ENCODE measurements at places on chromosomes 6 and 20.

DNA sequence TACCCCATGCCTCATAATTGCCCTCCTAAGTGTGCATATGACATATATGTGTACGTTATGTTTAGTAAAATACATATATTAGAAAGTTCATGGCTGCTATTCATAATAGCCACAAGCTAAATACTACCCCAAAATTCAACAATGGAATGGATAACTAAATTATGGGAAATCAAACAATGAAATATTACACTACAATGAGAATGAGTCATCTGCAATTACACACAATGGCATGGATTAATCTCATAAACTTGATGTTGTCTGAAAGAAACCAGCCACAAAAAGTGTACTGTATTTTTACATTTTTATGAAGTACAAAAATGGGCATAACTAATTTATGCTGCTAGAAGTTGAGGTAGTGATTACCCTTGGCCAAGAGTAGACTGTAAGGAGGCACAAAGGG is 477.0 kb downstream of the HAO1 start:
- no peak for DNase-seq

DNA sequence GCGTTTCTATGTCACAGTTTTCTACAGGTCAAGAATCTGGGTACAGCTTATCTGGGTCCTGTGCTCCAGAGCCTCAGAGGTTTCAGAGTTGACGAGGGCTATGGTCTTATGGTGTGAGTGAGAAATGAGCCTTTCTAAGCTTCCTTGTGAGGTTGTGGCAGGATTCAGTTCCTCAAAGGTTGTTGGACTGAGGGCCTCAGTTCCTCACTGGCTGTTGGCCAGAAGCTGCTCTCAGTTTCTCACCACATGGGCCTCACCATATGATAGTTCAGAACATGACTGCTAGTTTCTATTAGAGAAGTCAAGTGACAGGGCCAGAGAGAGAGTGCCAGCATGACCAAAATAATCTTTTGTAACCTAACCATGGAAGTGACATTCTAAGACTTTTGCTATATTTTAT is 96.1 kb downstream of the NUS1 start:
- peak; percentile 69 for DNase-seq

DNA sequence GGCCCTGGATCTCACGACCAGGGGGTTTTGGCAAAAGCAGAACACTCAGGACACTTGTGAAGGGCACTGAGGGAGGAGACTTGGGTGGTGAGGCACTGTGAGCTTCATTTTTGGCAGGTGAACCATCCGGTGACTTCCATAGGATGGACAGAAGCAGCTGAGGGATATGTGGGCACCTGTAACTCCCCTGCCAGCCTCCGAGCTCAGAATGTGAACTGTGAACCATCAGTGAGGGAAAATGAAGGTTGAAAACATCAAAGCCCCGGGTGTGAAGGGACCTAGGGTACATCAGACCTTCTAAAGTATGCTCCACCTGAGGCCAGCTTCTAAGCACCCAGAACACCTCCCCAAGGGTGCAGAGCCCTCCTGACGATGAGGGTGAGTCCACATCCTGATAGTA is 53.2 kb downstream of the FAXC start:
- no peak for DNase-seq

GRCh38 chr6:17466707-17467106 is 73.3 kb downstream of the CAP2 start:
- no peak for DNase-seq

DNA sequence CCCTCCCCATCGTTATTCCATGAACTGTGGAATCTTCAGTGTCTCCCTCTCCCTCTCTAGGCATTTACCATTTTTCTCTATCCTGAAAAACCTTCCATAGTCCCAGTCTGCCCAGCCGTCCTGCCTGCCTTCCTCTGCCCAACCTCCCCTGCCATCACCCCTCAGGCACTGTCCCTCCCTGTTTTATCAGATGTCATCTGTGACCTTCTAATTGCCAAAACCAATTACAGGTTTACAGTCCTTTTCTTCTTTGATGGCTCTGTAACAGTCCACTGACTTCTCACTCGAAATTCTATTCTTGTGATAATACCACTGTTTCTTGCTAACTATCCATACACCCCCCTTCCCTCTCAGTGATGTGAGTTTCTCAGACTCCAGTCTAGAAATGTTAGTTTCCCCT is 2.3 kb upstream of the SLC23A2 start:
- no peak for DNase-seq

DNA sequence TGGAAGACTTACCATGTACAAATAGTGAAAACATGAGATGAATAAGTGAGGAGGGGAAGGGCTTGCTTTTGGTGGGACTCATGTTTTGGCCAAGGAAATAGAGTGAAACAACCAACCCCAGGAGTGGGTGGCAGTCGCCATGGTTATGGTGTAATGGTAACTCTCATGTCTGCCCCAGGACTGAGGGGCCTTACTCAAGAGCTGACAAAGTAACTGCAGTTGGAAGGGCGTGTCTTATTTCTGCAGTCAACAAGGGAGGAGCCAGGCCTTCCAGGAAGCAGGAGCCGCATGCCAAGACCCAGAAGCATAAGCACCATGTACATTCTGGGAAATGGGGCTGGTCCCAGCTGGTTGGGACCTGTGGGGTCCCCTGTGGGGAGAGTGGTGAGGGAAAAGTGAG is 108.5 kb downstream of the UNC5CL start:
- no peak for DNase-seq

GRCh38 chr20:21048841-21049273 is 57.3 kb downstream of the LINC00237 start:
- DNase-seq = peak; percentile 50

DNA sequence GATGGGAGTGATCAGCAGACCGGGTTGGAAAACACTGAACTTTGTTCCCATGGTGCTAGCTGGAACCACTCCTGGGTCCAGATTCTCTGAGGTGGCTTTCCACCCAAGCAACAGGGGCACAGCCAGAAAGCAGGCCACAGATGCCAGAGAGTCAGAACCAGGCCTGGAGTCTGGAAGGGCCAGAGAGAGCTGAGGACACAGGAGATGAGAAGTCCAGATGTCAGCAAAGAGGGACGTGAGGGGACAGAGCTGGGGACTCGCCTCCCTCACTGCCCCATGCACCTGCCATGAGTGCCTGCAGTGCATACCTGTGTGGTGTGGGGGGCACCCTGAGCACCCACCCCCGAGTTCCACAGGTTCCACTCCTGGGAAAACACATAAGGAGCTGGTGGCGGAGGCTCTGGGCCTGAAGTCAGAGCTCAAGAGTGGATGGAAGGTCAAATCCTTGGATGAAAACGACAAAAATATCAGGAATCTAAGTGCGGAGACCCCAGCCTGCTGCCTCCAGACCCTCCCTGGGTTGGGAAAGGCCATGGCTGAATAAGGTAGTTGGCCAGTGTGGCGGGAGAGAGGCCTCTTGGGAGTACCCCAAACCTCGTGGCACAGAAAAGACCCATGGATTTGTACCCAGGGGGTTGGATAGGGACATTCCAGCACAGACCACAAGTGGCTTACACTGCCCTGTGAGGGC is 224.2 kb downstream of the SYNDIG1 start:
- DNase-seq = no peak

DNA sequence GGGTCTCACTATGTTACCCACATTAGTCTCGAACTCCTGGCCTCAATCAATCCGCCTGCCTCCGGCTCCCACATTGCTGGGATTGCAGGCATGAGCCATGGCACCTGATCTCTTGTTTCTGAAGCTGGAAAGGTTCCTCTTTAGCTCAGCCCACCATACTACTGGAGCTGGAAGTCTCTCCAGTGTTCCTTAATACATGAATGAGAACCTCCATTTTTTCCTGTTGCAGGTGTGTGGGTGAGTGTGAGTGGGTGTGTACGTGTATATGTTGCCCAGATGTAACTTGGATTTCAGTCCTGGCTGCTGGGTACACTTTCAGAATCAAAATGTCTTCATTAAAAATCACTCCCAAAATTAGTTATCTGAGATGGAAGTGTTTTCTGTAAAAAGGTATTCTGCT is 11.1 kb downstream of the PNPLA1 start:
- peak; percentile 41 for DNase-seq

GRCh38 chr6:27547157-27548075 is 74.5 kb upstream of the ZNF184 start:
- peak; percentile 55 for DNase-seq

- no peak for DNase-seq
Observed at GRCh38 chr20:32945710-32946221, 58.5 kb downstream of the SUN5 start.

DNA sequence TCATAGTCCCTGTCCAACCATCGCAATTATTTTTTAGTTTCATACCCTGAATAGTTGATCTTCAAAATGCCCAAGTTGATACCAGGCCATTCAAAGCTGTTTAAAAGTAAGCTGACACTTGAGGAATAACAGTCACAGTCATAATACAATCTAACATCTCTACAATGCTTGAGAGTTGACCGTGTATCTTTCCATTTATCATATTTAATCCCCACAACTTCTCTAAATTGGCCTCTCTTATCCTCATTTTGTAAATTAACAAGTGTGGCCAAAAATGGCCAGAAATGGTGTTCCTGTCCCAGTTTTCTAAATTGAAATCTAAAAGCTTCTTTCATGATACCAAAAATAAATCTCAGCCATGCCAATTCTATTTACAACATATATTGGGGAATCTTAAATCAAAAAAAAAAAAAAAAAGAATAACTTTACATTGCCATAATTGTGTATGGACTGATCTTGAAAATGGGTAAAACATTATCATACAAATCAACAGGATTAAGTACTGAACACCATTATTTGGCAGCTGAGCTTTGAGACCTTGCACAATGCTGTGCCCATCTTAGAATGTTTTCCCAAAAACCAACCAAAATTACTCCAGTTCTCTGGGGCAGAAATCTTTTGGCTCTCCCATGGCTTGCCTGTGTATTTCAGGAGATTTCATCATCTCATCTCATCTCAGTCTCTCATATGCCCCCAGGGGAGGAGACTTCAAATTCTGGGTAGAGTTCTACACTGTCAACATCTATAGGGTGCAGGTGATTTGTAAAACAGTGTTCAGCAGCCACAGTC is 448.7 kb upstream of the JARID2 start:
- no peak for DNase-seq

GRCh38 chr6:38719358-38719757 is 4.2 kb downstream of the DNAH8 start:
- DNase-seq = no peak

Data from suppressor macrophage (primary cell).